Activated CD4-positive, alpha-beta memory T cell treated with anti-CD3 and anti-CD28 coated beads, Interleukin-2, amount 10 ng/mL, durations not matched to agents 7 days and 5 days (primary cell): ENCODE measurements at places on chromosomes 5 and 9. TPM values are rescaled to one million over a fixed set of nuclear protein-coding genes. Genes with fewer than 3 reads are reported as not detected.

The BARHL1 gene
- not detected for total RNA-seq

The CCDC69 gene
- total RNA-seq: 64.2 TPM

The SLC45A2 gene
- total RNA-seq: not detected

The LMX1B gene
- not detected for total RNA-seq

The OR1L1 gene
- total RNA-seq: not detected

The GRAMD2B gene
- 5.0 TPM for total RNA-seq

The ZNF346 gene
- 27.2 TPM for total RNA-seq

The OR1J2 gene
- not detected for total RNA-seq

The TMOD1 gene
- total RNA-seq: 1.5 TPM

The GFRA3 gene
- total RNA-seq: not detected

The DRD1 gene
- total RNA-seq: not detected

The NIM1K gene
- 0.83 TPM for total RNA-seq

The NME5 gene
- total RNA-seq: not detected

The RNF20 gene
- total RNA-seq: 43.1 TPM

The ARID3C gene
- total RNA-seq: 0.15 TPM

The ALDH1A1 gene
- total RNA-seq: not detected

The POLE3 gene
- 55.8 TPM for total RNA-seq
